Activated naive CD8-positive, alpha-beta T cell treated with anti-CD3 and anti-CD28 coated beads, Interleukin-2, amount 10 ng/mL, durations not matched to agents 7 days and 5 days (primary cell): ENCODE measurements at places on chromosomes 6 and 20.

DNA sequence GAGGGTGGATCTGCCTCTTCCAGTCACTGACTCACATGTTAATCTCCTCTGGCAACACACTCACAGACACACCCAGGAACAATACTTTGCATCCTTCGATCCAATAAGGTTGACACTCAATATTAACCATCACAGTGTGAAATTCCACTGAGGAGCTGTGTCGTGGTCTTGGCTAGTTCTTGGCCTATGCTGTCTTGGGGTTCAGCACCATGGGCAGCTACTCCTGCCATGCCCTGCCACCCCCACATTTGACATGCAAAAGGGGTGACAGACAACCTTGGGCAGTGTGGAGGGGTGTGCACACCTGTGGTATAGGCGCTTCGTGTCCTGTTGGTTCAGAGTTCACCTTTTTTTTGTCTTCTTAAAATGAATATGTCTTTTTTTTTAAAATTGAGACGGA, 25.8 kb downstream of the ANKRD6 start:
- H3K4me1 ChIP-seq = no peaks in the 10 kb centered on the region
- no peaks in the 10 kb centered on the region for H3K27me3 ChIP-seq
- H3K27ac ChIP-seq = no peak overlapping the region
- no peak overlapping the region for H3K4me3 ChIP-seq
- no peak for DNase-seq
- peaks cover 7% of the 10 kb centered on the region for H3K36me3 ChIP-seq

DNA sequence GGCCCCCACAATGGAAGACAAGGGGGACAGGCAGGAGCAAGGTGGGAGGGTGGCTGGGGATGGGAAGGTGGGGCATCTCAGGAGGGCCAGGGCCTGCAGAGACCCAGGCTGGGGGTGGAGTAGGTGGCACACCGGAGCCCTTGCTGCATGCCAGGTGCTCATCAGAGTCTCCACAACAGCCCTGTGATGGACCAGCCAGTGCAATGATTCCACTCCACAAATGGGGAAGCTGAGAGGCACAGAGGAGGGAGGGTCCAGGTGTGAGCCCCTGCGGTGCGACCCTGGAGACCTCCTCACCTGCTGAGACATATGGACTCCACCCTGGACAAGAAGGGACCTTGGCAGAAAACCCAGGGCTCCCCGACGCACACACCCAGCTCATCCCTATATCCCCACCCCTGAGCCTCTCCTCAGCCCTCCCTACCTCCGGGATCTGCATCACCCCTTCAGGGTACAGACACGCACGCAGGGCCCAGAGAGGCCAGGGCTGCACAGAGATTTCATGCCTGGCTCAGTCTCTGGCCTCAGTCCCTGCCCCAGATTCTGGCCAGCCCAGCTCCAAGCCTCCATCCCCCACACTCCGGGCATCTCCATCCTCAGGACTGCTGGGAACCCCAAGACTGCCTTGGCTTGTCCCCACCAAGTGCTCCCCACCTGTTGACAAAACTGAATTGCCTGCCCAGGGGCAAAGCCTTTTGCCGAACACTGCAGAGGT, 7.1 kb upstream of the GRM4 start:
- H3K27ac ChIP-seq = no peak overlapping the region
- H3K27me3 ChIP-seq = peaks cover 53% of the 10 kb centered on the region
- no peaks in the 10 kb centered on the region for H3K36me3 ChIP-seq
- H3K4me3 ChIP-seq = no peak overlapping the region

DNA sequence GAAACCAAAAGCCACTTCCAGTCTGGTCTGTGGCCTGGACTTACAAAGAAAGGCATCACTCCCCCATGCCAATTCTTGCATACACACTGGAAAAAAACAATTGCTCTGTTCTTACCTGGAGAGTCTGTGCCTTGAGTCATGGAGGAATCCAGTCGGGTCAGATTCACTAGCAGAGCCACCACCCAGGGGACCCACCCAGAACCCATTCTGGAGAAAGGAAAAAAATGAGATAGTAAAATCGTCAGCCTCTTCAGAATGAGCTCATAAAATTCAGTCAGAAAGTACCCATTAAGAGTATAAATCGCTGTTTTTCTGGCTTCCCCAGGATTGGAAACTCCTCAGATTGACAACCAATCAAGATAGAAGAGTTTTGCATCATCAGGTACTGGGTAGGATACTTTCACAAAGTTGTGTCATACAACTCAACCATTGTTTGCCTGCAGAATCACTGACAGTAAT, at the start of gene HLA-DOB:
Gene HLA-DOB (minus strand): TSS at position 257 of the 459 bp plus-strand sequence. CDS start 51 bp downstream, at position 206.
- H3K27ac ChIP-seq = no peak within 1 kb of the TSS
- no peaks in the 10 kb centered on the region for H3K27me3 ChIP-seq
- peaks cover 2% of the 10 kb centered on the region for H3K36me3 ChIP-seq
- H3K4me3 ChIP-seq = no peak within 1 kb of the TSS
- DNase-seq = no peak

DNA sequence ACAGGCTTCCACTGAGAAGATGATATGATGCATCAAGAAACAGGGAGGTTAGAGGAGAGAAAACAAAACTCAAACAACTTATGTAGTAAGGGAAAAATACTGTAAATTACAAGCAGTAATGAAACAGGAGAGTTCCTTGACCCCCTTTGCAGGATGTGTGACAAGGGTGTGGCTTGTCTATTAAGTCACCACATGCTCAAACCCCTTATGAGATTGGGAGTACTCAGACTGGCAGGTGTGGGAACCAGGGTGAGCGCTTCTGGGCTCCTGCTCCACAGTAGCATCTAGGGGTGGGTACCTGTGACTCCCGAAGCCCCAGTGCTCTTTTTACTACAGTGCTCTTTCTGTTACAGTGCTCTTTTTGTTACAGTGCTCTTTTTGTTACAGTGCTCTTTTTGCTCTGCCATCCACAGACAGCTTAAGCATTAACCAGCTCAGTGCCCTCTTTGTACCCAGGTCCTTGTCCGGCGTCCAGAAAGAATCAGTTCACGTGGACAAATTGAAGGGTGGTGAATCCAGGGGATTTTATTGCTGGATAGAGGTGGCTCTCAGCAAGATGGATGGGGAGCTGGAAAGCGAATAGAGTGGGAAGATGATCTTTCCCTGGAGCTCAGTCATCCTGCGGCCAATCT, 28.7 kb downstream of the OLIG3 start:
- H3K27ac ChIP-seq = no peak overlapping the region
- H3K4me3 ChIP-seq = no peak overlapping the region
- H3K36me3 ChIP-seq = no peaks in the 10 kb centered on the region

DNA sequence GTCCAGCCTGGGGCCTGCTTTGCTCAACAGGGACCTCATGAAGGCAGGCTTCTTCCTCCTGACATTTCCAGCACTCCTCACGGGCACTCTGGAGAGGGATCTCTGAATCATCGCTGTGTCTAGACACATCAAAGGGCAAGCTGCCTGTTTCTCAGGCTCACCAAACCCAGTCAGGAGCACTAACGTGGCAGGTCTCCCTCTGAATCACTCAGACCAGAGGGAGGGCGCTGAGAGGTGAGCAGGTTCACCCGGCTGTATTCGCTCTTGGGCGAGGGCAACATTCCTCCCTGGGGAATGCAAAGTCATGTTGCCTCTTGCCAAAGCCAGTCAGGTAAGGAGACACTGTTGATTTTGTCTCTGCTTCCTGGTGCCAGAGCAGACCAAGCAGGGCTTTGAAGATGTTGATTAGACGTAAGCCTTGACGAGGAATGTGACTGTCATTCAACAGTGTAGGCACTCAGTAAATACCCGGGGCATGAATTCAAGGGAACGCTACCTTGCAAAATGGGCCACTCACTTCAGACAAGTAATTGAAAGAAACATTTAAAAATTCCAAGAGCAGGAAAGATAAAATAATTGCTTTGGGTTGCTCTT, 50.1 kb downstream of the CYP24A1 start:
- no peak for DNase-seq
- H3K36me3 ChIP-seq = no peaks in the 10 kb centered on the region
- H3K27me3 ChIP-seq = no peaks in the 10 kb centered on the region
- H3K4me1 ChIP-seq = peaks cover 1% of the 10 kb centered on the region
- H3K27ac ChIP-seq = no peak overlapping the region

- H3K36me3 ChIP-seq = no peaks in the 10 kb centered on the region
- H3K27me3 ChIP-seq = no peaks in the 10 kb centered on the region
- no peak overlapping the region for H3K27ac ChIP-seq
- no peak for DNase-seq
- no peaks in the 10 kb centered on the region for H3K4me1 ChIP-seq
Observed at GRCh38 chr6:4948781-4949450, 54.9 kb downstream of the RPP40 start.

DNA sequence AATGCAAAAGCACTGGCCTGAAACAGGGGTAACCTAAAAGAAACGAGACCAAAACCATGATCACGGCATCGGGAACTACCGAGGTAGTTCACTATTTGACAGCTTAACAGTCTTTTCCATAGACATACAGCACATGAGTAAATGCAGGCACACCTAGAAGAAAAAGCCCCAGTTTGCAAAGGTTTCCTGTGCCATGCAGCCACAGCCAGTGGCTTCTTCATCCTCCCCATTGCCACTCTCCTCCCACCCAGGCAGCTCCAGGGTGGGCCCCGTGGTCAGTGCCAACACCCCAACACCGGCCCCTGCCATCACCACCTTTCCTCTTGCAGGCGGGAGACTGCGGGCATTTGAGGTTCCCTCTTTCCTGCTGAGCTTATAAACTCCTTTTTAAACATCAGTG, 115.4 kb downstream of the SLC23A2 start:
- DNase-seq = no peak
- peaks cover 26% of the 10 kb centered on the region for H3K4me1 ChIP-seq
- H3K27me3 ChIP-seq = no peaks in the 10 kb centered on the region
- no peak overlapping the region for H3K27ac ChIP-seq

DNA sequence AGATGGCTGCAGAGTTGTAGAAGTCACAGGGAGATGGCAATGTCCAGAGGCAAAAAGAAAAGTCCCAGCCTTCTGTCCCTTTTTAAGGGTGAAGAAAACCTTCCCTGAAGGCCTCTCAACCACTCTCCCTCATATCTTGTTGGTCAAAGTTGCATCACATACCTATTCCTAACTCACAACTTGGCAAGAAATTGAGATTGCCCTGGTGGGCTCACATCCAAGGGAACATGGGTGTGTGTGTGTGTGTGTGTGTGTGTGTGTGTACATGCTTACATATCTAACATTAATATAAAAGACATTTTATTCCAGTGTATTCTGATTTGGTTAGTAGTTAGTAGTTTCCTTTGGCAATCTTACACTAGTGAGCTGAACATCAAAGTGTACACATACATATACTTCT, 144.3 kb upstream of the SALL4 start:
- DNase-seq = no peak
- H3K4me3 ChIP-seq = no peak overlapping the region
- no peak overlapping the region for H3K27ac ChIP-seq
- H3K4me1 ChIP-seq = peaks cover 1% of the 10 kb centered on the region
- H3K27me3 ChIP-seq = peaks cover 4% of the 10 kb centered on the region

DNA sequence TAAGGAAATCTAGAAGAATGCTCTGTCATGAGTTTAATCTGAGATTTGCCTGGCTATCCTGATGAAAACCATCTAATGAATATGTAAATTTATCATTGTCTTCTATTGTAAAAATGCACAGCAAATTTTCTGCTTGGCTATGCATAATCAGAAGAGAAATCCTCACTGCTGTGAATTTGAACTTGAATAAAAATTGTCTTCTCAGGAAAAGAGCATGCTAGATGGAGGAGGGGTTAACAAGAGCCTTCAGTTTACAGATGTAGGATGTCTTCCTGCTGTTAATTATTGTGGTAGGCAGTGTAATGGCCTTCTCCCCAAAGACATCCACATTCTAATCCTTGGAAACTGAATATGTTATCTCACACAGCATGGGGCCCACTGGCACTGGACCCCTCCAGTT, 45.8 kb downstream of the ANKEF1 start:
- H3K36me3 ChIP-seq = no peaks in the 10 kb centered on the region
- H3K27ac ChIP-seq = no peak overlapping the region
- DNase-seq = no peak
- peaks cover 6% of the 10 kb centered on the region for H3K27me3 ChIP-seq
- no peak overlapping the region for H3K4me3 ChIP-seq

DNA sequence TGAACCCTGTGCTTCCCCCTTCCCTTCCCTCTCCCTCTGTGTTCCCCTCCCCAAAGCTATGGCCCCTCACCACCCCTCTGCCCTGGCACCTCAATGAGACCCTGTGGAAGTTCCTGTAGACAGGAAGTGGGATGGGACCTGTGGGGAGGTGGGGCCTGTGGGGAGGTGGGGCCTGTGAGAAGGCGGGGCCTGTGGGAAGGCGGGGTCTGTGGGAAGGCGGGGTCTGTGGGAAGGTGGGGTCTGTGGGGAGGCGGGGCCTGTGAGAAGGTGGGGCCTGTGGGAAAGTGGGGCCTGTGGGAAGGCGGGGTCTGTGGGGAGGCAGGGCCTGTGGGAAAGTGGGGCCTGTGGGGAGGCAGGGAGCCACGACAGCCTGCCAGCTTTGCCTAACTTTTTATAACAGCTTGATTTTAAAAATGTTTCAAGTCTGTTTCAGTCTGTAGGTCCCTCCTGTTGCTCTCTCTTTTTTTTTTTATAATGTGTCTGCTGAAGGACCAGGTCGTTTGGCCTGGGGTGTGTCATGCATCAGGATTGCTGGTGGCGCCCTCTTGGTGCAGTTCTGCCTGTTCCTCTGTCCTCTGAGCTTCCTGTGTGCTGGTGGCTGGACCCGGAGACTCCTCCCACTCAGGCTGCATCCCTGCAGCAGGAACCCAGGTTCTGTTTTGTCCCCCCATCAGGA, 70.5 kb upstream of the SLCO4A1 start:
- no peak for DNase-seq
- H3K36me3 ChIP-seq = no peaks in the 10 kb centered on the region
- H3K4me3 ChIP-seq = no peak overlapping the region
- H3K4me1 ChIP-seq = no peaks in the 10 kb centered on the region
- H3K27ac ChIP-seq = no peak overlapping the region

- no peaks in the 10 kb centered on the region for H3K36me3 ChIP-seq
- no peak for DNase-seq
- H3K4me1 ChIP-seq = no peaks in the 10 kb centered on the region
- no peak overlapping the region for H3K27ac ChIP-seq
- no peaks in the 10 kb centered on the region for H3K27me3 ChIP-seq
Observed at GRCh38 chr6:147158881-147159280, 45.3 kb upstream of the STXBP5 start.

- no peaks in the 10 kb centered on the region for H3K36me3 ChIP-seq
- DNase-seq = no peak
- H3K4me1 ChIP-seq = peaks cover 22% of the 10 kb centered on the region
- H3K27me3 ChIP-seq = peaks cover 14% of the 10 kb centered on the region
- H3K27ac ChIP-seq = peak overlapping the region; percentile 84
Observed at GRCh38 chr20:32586291-32586690, 1.2 kb upstream of the NOL4L start.

GRCh38 chr20:9054176-9054575, 14.7 kb upstream of the PLCB4 start:
- H3K27ac ChIP-seq = no peak overlapping the region
- H3K4me3 ChIP-seq = no peak overlapping the region
- DNase-seq = no peak

- H3K27me3 ChIP-seq = peaks cover 34% of the 10 kb centered on the region
- DNase-seq = no peak
- no peak overlapping the region for H3K27ac ChIP-seq
- H3K36me3 ChIP-seq = no peaks in the 10 kb centered on the region
Observed at GRCh38 chr20:2093883-2094282, 7.7 kb upstream of the STK35 start.

DNA sequence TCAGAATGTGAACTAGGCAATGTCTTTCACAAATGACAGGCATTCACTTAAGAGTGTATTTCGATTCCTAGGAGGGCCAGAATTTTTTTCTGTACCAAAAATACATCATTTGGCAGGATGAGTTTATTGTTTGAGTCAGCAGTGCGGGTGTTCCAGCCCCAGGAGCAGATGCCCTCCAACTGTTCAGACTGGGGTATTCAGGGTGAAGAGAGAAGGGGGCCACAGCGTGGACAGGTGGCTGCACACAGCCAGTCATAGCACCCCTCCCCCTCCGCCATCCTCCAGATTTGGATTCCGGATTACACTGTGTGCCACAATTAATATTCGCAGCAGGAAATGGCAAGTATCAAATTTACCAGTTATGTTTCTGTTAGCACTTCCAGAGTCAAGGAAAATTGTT, 38.6 kb downstream of the RIPOR2 start:
- H3K27ac ChIP-seq = peak overlapping the region; percentile 40
- H3K27me3 ChIP-seq = no peaks in the 10 kb centered on the region
- H3K4me1 ChIP-seq = peaks cover 73% of the 10 kb centered on the region
- peaks cover 33% of the 10 kb centered on the region for H3K36me3 ChIP-seq
- DNase-seq = no peak
